LHCN-M2 (cell line): ENCODE measurements at places on chromosomes 11 and 22. TPM values are rescaled to one million over a fixed set of nuclear protein-coding genes. Genes with fewer than 3 reads are reported as not detected.

Gene CAVIN3
- total RNA-seq = 376 and 433 TPM in 2 replicates

- DNase-seq = no peak
These were observed 47.9 kb downstream of the ASCL2 start for GRCh38 chr11:2222451-2222850.

GRCh38 chr11:107916671-107917241 lies 11.5 kb upstream of the RAB39A start:
- DNase-seq = peak; percentile 9

- DNase-seq = peak; percentile 97
These were observed 3.2 kb upstream of the CSDC2 start for GRCh38 chr22:41557401-41558240.

DNA sequence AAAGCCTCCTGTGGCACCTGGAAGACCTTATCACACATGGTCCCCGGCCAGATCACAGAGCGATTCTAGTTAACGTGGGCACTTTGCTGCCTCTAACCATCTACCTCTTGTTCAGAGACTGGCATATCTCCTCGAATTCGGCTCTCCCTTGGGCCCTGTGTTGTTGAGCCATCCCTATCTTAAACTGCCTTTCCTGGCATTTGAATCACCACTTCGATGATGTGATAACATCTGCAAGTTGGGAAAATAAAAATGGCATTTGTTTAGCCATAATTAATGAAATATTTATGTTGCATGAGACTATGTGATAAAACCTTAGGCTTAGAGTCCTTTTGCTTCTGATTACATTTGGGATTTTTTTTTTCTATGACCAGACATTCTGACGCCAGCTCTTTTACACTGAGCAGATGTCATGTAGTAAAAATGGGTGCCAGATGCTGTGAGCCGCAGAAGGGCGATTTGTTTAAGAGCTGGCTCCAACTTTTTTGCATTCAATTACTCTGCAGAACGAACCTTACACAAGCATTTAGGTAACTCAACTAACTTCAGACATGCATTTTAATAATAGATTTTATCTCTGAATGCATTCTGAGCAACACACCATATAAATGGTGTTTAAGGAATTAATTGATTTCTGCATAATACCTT lies 58.5 kb upstream of the PARVA start:
- DNase-seq = peak; percentile 54

GRCh38 chr22:44080936-44081861 lies 57.1 kb downstream of the PARVB start:
- peak; percentile 54 for DNase-seq

- peak; percentile 26 for DNase-seq
These were observed 1.2 kb downstream of the KLHL35 start for GRCh38 chr11:75431533-75432525.

GRCh38 chr11:21428796-21429195 lies 759.4 kb downstream of the NELL1 start:
- no peak for DNase-seq
